ENCODE measurements at places on chromosomes 4 and X.

GRCh38 chr4:131531087-131531486 lies 1618.0 kb upstream of the PCDH10 start:
- no peak for DNase-seq

DNA sequence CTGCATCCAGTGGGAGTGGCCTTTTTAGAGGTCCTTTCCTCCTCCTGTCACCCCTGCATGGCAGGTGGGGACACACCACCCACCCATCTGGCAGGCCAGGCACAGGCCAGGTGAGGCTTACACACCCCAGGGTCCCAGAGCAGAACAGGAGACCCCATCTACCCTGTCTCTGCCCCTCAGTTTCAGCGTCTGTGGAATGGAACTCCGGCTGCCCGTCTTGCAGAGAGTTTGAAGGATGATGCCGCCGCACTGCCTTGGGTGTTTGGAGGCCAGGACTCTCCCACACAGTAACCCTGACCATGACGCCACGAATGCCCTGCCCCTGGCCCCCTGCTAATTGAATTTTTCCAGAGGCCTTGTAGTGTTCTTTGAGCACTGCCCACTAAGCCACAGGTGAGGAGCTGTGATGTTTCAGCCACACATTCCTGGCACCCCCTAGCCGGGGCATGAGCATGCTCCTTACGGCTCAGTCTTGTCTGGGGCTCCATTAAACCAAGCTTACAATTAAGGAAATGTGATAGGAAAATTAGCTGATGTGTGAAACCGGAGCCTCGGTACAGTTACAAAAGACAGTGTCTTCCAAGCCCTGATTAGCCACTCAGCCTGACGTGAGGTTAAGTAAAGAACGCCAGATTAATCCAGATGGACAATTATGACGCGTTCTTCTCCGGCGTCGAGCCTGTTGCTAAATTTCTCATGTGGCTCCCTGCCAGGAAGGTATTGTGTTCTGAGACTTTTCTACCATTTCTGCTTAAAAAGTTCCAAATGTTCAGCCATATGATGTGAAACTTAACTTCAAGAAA lies 39.3 kb downstream of the HMX1 start:
- no peak for DNase-seq

- no peak for DNase-seq
Observed at GRCh38 chr4:82371497-82371896, 2.3 kb downstream of the HNRNPD start.

DNA sequence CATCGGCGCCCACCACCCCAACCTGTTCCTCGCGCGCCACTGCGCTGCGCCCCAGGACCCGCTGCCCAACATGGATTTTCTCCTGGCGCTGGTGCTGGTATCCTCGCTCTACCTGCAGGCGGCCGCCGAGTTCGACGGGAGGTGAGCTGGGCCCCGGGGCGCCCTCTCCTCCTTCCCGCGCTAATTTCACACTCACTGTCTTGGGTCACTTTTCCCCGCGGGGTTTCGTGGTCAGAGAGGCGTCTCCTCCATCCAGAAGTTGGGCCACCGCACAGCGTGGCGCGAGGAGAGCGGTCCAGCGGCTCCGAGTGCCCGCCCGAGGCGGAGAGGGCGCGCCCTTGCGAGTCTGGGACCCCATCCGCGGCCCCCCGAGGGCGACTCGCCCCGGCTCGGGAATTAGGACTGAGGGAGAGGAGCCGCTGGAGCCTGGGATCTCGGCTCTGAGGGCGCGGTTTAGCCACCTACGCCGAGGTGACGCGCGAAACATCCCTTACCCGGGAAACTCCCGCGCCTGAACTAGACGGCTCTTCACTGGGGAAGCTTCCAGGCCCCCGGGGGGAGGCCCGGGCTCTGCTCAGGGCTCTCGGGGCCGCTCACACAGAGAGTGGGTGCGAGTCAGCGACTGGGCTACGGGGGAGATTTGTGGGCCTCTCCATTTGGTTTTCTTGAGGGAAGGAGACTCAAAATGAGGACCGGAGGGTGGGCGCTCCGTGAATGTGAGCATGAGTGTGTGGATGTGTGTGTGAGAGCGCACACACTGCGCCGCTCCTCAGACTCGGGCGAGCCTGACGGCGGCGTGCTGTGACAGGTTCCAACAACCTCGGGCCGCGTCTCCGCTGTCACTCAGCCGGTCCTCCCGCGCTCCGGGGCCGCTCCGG lies 551 bp downstream of the NPNT start:
- DNase-seq: peak; percentile 33

DNA sequence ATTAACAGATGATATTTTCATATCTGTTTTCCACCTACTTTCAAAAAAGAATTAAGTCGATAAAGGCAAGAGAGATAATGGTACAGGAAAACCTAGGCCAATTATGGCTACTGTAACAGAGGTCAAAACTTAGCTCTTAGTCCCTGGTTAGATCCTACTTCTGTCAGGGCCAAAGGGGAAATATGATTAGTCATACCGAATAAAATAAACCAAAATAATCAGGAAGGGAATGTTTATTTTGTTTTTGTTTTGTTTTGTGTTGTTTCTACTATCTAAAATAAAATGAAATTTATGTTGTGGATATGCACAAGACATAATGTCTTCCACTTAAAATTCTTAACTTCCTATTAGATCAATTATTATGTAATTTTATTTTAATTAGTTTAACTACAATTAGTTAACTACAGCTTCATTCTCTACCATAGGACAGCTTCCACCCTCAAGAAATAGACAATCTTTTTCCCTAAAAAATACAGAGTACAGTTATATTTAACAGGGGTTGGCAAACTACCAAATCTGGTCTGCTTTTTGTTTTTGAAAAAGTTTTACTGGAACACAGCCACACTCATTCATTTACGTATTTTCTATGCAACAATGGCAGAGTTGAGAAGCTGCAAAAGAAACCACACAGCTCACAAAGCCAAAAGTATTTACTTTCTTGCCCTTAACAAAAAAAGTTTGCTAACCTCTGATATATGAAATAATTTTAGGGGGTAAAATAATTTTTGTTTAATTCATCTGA lies 25.4 kb downstream of the TMEM47 start:
- no peak for DNase-seq

GRCh38 chrX:103685396-103685795 lies 1.1 kb downstream of the MORF4L2 start:
- DNase-seq: no peak

DNA sequence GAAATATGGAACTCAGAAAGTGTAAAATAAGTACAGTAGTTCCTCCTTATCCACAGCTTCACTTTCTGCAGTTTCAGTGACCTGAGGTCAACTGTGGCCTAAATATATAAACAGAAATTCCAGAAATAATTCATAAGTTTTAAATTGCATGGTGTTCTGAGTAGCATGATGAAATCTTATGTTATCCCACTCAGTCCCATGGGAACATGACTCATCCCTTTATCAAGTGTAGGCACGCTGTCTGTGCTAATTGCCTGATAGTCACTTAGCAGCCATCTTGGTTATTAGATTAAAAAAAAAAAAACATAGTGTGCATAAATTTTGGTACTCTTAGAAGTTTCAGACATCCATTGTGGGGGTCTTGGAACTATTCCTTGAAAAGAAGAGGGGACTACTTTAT lies 983.4 kb upstream of the ADGRL3 start:
- no peak for DNase-seq

- DNase-seq: no peak
Observed at GRCh38 chrX:150856101-150856500, 42.4 kb downstream of the CD99L2 start.

- no peak for DNase-seq
Observed at GRCh38 chr4:7714176-7714575, 225.5 kb downstream of the AFAP1 start.

- no peak for DNase-seq
Observed at GRCh38 chr4:124389591-124389990, 322.9 kb downstream of the ANKRD50 start.

DNA sequence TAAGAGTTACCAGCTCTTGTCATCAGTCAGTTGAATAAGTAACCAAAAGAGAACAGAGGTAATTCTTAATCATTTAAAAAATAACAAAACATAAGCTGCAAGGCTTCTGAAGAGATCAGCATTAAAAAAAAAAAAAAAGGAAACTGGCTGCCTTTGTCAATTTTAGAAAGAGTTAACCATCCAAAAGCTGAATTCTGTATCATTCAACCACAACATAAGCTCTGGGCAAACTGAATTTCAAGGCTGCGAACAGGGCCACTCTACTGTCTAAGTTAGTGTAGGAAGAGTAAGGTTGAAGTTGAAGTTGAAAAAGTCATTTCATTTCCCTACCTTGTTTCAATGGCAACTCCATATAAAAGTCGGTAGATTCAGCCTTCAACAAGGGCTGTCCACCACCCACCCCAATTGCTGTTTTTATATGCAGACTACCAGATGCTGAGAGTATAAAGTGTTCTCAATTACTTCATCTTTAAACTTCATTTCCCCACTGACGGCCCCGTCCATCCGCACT lies 1.1 kb upstream of the LIN54 start:
- DNase-seq: no peak

Data from endothelial cell (in vitro differentiated cells).